Heart right ventricle (tissue), 16 donors: ENCODE measurements at places on chromosomes 16 and 17. TPM values are rescaled to one million over a fixed set of nuclear protein-coding genes. Genes with fewer than 3 reads are reported as not detected.
A peak's percentile ranks its signal among the peaks of the same experiment; 100 is the strongest.

DNA sequence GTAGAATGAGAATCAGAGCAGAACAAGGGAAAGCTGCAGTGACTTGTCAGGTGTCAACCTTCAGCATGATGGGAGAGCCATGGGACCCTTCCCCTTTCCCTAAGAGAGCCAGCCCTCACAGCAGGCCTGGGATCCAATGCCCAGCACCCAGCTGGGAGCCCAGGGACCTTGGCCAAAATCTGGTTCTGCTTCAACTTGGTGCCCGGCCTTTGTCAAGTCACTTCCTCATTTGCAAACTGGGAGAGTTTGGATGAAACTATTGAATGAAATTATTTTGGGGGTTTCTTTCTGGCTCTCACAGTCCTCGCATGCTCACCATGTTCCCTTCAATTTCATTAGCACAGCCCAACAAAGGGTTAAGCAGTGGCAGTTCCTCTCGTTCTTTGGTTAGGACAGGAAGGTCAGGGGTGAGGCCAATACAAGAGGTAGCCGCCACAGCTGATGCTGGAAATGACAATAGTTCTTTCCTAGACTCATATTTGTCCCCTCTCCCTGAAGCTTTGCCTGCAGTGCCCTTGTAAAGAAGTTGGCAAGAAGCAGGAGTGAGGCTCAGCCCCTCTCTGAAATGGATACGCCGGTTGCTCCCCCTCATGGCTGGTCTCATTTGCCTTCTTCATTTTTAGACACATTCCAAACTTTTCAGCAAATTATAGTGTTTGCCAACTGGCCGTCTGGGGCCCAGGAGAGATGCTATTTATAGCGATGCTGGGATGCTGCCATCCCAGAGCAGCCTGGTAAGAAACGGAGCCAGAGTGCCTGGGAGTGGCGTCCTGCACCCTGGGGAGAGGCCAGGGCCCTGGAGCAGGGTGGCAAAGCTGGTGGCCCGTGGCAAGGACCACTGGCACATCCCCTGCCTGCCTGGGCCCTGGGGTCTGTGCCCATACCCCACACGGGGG is 34.5 kb upstream of the MEOX1 start:
- peaks cover 17% of the 10 kb centered on the region for H3K4me1 ChIP-seq
- H3K36me3 ChIP-seq, result no peaks in the 10 kb centered on the region
- H3K27ac ChIP-seq, result peak overlapping the region; percentile 54
- no peaks in the 10 kb centered on the region for H3K27me3 ChIP-seq

- H3K36me3 ChIP-seq, result peaks cover 24% of the 10 kb centered on the region
- H3K27me3 ChIP-seq, result no peaks in the 10 kb centered on the region
- DNase-seq, result peak; percentile 74
- peak within 1 kb of the TSS; percentile 89 for H3K27ac ChIP-seq
- peak within 1 kb of the TSS; percentile 69 for H3K4me3 ChIP-seq
- peaks cover 52% of the 10 kb centered on the region for H3K4me1 ChIP-seq
Observed at GRCh38 chr17:1709971-1710806, at the start of gene TLCD2. Gene TLCD2, minus strand, starts transcription at chr17:1710377. Its CDS starts 135 bp downstream, at chr17:1710242.

- no peak overlapping the region for H3K4me3 ChIP-seq
- no peak overlapping the region for H3K27ac ChIP-seq
Observed at GRCh38 chr17:57562184-57562698, 182.9 kb downstream of the CCDC182 start.

DNA sequence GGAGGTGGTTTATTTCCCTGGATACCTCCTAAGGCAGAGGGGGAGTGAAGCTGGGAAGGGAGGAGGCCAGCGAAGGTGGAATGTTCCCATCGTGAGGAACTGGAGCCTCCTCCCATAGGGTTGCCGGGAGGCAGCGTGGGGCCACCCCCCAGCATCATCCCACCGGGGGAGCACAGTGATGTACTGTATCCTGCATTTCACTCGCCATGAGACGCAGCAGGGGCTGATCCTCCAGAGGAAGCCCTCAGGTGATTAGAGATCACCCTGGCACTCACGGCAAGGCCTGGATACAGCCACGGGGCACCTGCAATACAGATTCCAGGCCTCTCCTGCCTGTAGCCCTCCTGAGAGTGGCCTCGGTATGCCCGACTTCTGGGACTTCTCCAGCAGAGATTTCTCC is 25.5 kb upstream of the BEAN1 start:
- peaks cover 22% of the 10 kb centered on the region for H3K36me3 ChIP-seq
- DNase-seq, result no peak
- no peak overlapping the region for H3K4me3 ChIP-seq

CRHR1 gene
- 0.30 TPM for total RNA-seq

GDPD1 gene
- total RNA-seq, result 4.8 TPM
